B cell (primary cell): ENCODE measurements at places on chromosomes 12 and 14. TPM values are rescaled to one million over a fixed set of nuclear protein-coding genes. Genes with fewer than 3 reads are reported as not detected.

CLEC4A gene
- polyA plus RNA-seq: 6.1 and 19.0 TPM in 2 replicates

L2HGDH gene
- polyA plus RNA-seq: 1.1 and 2.1 TPM in 2 replicates

DHRS7 gene
- 25.0 and 25.9 TPM in 2 replicates for polyA plus RNA-seq

MUCL1 gene
- not detected in 2 replicates for polyA plus RNA-seq

LBHD2 gene
- not detected in 2 replicates for polyA plus RNA-seq

IAPP gene
- not detected in 2 replicates for polyA plus RNA-seq

VASH1 gene
- polyA plus RNA-seq: 0.60 and 6.3 TPM in 2 replicates

CLMN gene
- polyA plus RNA-seq: 9.0 and 9.6 TPM in 2 replicates

KIF5A gene
- 0.09 and 0.14 TPM in 2 replicates for polyA plus RNA-seq

ABCD2 gene
- polyA plus RNA-seq: 0.29 and 0.43 TPM in 2 replicates

GRIN2B gene
- polyA plus RNA-seq: 0.01 TPM in 1 of 2 replicates, not detected in the other

KRT7 gene
- polyA plus RNA-seq: not detected in 2 replicates

CLEC14A gene
- polyA plus RNA-seq: not detected in 2 replicates

FGF6 gene
- not detected in 2 replicates for polyA plus RNA-seq

SLC4A8 gene
- 3.1 and 4.2 TPM in 2 replicates for polyA plus RNA-seq
